HepG2 (cell line): ENCODE measurements at places on chromosomes 16 and 17.

GRCh38 chr17:38579934-38580333 lies 25.8 kb downstream of the SRCIN1 start:
- peaks cover 24% of the 10 kb centered on the region for H3K4me1 ChIP-seq
- no peaks in the 10 kb centered on the region for H3K36me3 ChIP-seq
- peak; percentile 71 for DNase-seq
- H3K4me3 ChIP-seq, result no peak overlapping the region

DNA sequence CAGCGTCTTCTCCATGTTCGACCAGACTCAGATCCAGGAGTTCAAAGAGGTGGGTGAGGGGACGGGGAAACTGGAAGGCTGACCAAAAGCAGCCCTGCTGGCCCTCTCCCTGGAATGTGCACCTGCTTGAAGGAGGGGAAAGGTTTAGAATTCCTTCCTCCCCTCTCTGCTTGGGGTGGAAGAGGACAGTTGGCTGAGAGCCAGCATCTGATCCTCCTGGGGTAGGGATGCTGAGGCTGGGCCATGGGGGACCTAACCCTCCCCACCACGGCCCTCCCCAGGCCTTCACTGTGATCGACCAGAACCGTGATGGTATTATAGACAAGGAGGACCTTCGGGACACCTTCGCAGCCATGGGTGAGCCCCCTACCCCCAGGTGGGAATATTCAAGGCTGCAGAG lies 1.3 kb downstream of the MYL11 start:
- H3K4me3 ChIP-seq, result no peak overlapping the region
- no peak overlapping the region for H3K27ac ChIP-seq
- H3K36me3 ChIP-seq, result no peaks in the 10 kb centered on the region
- H3K4me1 ChIP-seq, result peaks cover 56% of the 10 kb centered on the region
- DNase-seq, result no peak

- H3K27ac ChIP-seq, result no peak overlapping the region
- peaks cover 21% of the 10 kb centered on the region for H3K4me1 ChIP-seq
- DNase-seq, result no peak
Measured at GRCh38 chr16:71919035-71919434, 23.7 kb downstream of the IST1 start.

- DNase-seq, result no peak
- no peak overlapping the region for H3K4me3 ChIP-seq
- H3K36me3 ChIP-seq, result peaks cover 4% of the 10 kb centered on the region
- no peak overlapping the region for H3K27ac ChIP-seq
- H3K27me3 ChIP-seq, result no peaks in the 10 kb centered on the region
Measured at GRCh38 chr17:14197057-14197456, 39.6 kb downstream of the CDRT15 start.

GRCh38 chr17:19996086-19996485 lies 13.1 kb upstream of the SPECC1 start:
- H3K27me3 ChIP-seq, result no peaks in the 10 kb centered on the region; the same call in 1 of the 2 replicates
- DNase-seq, result no peak
- H3K4me1 ChIP-seq, result peaks cover 16% of the 10 kb centered on the region
- no peak overlapping the region for H3K27ac ChIP-seq
- H3K4me3 ChIP-seq, result no peak overlapping the region
- no peaks in the 10 kb centered on the region for H3K36me3 ChIP-seq

- no peaks in the 10 kb centered on the region for H3K36me3 ChIP-seq
- no peaks in the 10 kb centered on the region for H3K4me1 ChIP-seq
- no peaks in the 10 kb centered on the region; the same call in 1 of the 2 replicates for H3K27me3 ChIP-seq
- no peak overlapping the region for H3K27ac ChIP-seq
- H3K4me3 ChIP-seq, result no peak overlapping the region
Measured at GRCh38 chr17:71966459-71967313, 154.1 kb upstream of the SOX9 start.

- peak within 1 kb of the TSS; percentile 40 for H3K27ac ChIP-seq
- peaks cover 43% of the 10 kb centered on the region for H3K4me1 ChIP-seq
- no peaks in the 10 kb centered on the region for H3K36me3 ChIP-seq
- peak; percentile 71 for DNase-seq
- H3K27me3 ChIP-seq, result no peaks in the 10 kb centered on the region
- H3K4me3 ChIP-seq, result peak within 1 kb of the TSS; percentile 76
Measured at GRCh38 chr16:3187798-3188674, at the start of gene OR1F1. TSS of gene OR1F1 (plus strand) at chr16:3188204.

DNA sequence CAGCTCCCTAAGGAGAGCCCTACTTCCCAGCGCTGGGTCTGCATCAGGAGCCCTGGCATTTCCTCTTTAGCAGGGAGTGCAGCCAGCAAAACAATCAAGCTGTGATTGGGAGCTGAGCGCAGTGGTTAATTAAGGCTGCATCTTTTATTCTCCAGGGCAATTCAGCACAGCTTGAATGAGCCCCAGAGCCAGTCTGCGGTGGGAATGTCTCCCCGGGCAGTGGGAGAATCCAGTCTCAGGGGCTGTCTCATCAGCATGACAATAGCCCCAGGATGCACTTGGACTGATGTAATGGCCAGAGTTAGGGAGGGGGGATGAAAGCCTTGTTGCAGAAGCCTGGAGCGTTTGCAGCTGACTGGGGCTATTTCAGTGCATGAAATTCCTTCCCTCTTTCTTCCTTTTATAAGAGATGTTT lies 292.6 kb upstream of the SOX9 start:
- no peaks in the 10 kb centered on the region for H3K27me3 ChIP-seq
- H3K27ac ChIP-seq, result no peak overlapping the region
- no peak overlapping the region for H3K4me3 ChIP-seq
- H3K4me1 ChIP-seq, result no peaks in the 10 kb centered on the region
- no peaks in the 10 kb centered on the region for H3K36me3 ChIP-seq
- no peak for DNase-seq

GRCh38 chr17:30113213-30113612 lies 3.4 kb upstream of the NSRP1 start:
- H3K27ac ChIP-seq, result no peak overlapping the region
- H3K27me3 ChIP-seq, result no peaks in the 10 kb centered on the region; the same call in 2 of the 3 replicates
- DNase-seq, result peak; percentile 13
- no peak overlapping the region for H3K4me3 ChIP-seq
- H3K4me1 ChIP-seq, result peaks cover 16% of the 10 kb centered on the region

DNA sequence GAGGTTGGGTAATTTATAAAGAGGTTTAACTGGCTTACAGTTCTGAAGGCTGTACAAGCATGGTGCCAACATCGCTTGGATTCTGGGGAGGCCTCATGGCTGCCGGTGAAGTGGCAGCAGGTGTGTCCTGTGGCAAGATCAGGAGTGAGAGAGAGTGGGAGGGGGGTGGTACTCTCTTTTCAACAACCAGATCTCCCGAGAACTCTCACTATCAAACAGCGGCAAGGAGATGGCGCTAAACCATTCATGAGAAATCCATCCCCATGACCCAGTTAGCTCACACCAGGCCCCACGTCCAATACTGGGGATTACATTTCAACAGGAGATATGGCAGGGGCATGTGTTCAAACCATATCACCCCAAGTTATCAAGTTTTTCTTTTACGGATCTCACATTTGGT lies 44.0 kb upstream of the CBX4 start:
- no peak for DNase-seq
- peaks cover 10% of the 10 kb centered on the region for H3K4me1 ChIP-seq
- no peak overlapping the region for H3K27ac ChIP-seq
- H3K4me3 ChIP-seq, result no peak overlapping the region
- no peaks in the 10 kb centered on the region for H3K36me3 ChIP-seq

GRCh38 chr17:41296846-41297245 lies 5.8 kb downstream of the KRTAP29-1 start:
- no peak overlapping the region for H3K27ac ChIP-seq
- no peaks in the 10 kb centered on the region for H3K36me3 ChIP-seq
- no peak overlapping the region for H3K4me3 ChIP-seq
- H3K27me3 ChIP-seq, result peaks cover 2% of the 10 kb centered on the region; the same call in 1 of the 2 replicates

DNA sequence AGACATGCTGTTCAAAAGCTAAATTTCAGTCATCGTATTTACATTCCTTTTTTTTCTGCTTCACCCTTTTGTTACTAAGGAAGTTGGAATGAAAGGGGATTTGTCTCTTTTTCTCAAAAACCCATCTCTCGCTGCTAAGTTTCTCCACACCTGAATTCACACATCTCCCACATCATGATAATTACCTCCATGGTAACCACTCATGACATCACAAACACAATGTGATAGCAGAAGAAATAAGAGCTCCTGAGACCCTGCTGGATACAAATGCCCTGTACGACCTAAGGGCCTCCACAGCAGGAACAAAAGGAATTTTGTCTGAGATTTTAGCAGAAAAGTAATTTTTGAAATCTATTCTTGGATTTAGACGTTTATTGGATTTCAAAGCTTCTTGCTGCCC lies 82.6 kb upstream of the GNAO1 start:
- H3K4me1 ChIP-seq, result no peaks in the 10 kb centered on the region
- no peaks in the 10 kb centered on the region for H3K27me3 ChIP-seq
- H3K4me3 ChIP-seq, result no peak overlapping the region
- DNase-seq, result no peak
- no peaks in the 10 kb centered on the region for H3K36me3 ChIP-seq

DNA sequence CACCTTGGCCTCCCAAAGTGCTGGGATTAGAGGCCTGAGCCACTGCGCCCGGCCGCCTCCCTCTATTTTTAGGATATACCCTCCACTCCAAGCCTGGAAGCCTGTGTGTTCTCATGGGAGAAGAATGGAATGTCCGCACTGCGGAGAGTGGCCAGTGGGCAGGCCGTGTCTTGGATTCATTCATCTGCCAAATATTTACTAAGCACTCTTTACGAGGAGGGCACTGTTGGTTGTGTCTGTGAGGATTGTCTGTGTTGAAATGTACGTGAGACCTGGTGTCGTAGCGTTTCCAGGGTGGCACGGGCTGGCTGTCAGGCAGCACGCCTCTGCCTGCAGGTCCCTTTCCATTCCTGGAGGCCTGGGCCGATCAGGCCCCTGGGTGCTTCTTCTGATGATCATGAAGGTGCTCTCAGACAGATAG lies 19.2 kb downstream of the PGS1 start:
- H3K36me3 ChIP-seq, result peaks cover 80% of the 10 kb centered on the region
- no peaks in the 10 kb centered on the region for H3K27me3 ChIP-seq
- DNase-seq, result no peak
- no peak overlapping the region for H3K27ac ChIP-seq
- peaks cover 53% of the 10 kb centered on the region for H3K4me1 ChIP-seq

DNA sequence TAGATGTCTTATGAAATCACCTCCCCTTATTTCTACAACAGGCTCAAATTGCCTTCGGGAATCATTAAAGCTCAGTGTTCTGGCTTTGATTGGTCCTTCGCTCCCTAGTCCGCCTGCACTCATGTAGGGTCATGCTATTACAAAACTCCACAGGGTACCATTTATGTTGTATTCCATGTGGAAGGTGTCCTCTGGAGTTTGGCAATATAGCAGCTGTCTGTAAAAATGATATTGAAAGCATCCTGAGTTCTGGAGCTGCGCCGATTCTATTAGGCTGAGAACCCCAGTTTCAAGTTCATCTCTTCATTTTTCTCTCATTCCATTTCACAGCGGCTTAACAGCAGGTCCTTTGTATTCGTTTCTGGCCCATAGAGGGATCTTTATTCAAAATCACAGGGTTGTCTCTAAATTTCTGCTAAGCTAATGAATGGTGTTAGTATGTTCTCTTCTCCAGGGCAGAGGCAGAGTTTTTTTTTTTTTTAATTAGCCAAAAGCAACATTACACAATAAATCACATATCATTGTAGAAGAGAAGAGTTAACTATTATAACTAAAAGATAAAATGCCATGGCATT lies 71.9 kb upstream of the TEKT1 start:
- H3K27me3 ChIP-seq, result no peaks in the 10 kb centered on the region
- H3K4me1 ChIP-seq, result peaks cover 18% of the 10 kb centered on the region
- DNase-seq, result no peak
- H3K4me3 ChIP-seq, result no peak overlapping the region

DNA sequence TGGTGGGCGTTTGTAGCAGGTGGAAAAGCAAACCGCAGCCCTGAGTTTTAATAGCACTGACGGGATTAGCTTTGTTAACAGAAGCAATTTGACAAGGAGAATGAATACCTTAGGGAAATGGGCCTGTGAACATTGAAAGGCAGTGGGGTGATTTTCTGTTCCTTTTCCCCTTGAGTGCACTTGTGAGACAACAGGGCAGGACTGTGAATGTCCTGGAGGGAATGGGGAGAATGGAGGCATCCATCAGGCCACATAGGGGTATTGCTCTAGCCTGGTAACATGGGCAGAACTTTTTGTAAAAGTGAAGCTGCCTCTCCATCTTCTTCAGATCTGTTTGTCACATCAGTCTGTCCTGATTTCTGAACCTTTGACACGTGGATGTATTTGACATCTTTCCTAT lies 26.2 kb downstream of the USP43 start:
- no peaks in the 10 kb centered on the region; the same call in 1 of the 2 replicates for H3K27me3 ChIP-seq
- H3K27ac ChIP-seq, result no peak overlapping the region
- DNase-seq, result no peak
- H3K4me3 ChIP-seq, result no peak overlapping the region

DNA sequence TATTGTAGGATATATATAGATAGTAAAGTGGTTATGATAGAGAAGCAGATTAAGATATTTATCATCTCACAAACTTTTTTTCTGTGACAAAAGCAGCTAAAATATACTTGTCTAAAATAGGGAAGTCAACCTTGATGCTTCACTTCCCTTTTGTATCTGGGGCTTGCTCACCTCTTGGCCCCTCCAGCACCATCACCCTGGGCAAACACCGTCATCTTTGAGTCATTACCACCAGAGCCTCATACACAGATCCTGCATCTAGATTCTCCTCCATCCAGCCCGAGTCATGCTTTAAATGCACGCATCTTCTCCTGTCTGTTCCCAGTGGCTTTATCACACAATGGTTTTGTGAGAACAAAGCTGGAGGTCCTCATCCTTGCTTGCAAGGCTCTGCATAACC lies 1062.7 kb upstream of the EEF2KMT start:
- H3K27me3 ChIP-seq, result no peaks in the 10 kb centered on the region
- H3K4me1 ChIP-seq, result no peaks in the 10 kb centered on the region
- no peak for DNase-seq

DNA sequence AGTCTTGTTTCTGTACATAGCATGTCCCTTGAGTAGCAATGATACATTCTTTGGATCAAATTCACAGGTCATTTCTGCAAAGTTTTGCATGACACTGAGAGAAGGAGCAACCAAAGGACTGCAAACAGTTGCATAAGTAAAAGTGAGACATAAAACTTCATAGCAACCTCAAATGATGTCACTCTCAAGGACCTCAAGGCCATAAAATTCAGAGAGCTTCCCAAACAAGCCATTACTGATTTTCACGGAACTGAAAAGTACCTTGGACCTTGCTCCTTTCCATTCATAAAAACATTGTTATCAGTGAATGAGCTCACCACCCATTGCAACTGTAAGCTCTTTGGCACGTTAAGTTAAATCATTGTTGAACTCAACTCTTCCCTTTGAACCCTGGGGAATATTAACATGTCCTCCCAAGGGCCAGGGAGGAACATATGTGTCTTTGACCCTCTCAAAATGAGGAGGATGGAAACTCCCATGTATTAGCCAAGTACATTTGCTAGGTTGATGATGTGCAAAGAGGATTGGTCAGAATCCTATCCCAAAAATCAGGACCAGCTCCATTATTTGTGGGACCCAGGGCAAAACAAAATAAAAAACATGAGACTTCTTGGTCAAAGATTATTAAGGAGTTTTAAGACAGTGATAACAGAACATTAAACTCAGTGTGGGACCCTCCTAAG lies 275.0 kb upstream of the DYNLRB2 start:
- H3K27ac ChIP-seq, result peak overlapping the region; percentile 87
- H3K4me1 ChIP-seq, result peaks cover 57% of the 10 kb centered on the region
- H3K27me3 ChIP-seq, result no peaks in the 10 kb centered on the region
- peak overlapping the region; percentile 36; the same call in 1 of the 2 replicates for H3K4me3 ChIP-seq
- DNase-seq, result peak; percentile 99

- H3K27ac ChIP-seq, result no peak overlapping the region
- H3K36me3 ChIP-seq, result no peaks in the 10 kb centered on the region
- H3K4me1 ChIP-seq, result no peaks in the 10 kb centered on the region
- no peak for DNase-seq
- no peaks in the 10 kb centered on the region for H3K27me3 ChIP-seq
Measured at GRCh38 chr17:22265807-22266206, 573.5 kb downstream of the KCNJ18 start.
